Astrocyte (in vitro differentiated cells and primary cell): ENCODE measurements at places on chromosomes 2 and 18. TPM values are rescaled to one million over a fixed set of nuclear protein-coding genes. Genes with fewer than 3 reads are reported as not detected.

Gene CHST10
- total RNA-seq: 11.1 and 12.7 TPM in 2 replicates

DNA sequence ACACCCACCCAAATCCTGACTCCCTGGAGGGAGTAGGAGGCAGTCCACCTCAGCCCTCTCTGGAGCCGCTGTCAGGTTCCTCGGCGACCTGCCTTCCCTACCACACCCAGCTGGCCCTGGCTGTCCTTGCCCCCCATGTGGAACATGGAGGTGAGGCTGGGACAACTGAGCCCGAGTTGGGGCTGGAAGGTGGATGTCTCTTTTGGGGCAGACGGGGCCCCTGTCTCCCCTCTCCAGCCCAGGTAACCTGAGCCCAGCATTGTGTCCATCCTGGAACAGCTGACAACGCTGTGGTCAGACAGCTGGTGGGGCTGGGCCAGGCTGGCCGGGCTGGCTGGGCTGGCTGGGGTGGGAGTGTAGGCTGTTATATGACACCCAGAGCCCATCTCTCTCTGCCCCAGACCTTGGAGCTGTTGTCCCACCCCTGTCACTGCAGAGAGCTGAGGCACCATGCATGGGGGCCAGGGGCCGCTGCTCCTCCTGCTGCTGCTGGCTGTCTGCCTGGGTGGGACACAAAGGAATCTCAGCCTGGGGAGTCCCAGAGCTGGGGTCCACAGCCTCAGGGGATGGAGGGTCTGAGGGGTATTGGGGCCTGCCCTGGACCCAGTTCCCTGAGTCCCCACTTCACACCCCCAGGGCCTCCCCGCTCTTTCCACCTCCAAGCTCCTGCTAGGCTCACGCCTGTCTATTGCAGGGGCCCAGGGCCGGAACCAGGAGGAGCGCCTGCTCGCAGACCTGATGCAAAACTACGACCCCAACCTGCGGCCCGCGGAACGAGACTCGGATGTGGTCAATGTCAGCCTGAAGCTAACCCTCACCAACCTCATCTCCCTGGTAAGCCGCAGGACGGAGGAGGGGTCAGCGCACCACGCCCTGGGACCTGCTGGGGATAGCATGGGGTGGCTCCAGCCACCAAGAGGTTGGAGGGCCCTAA, at the start of gene CHRNG:
Gene CHRNG, plus strand, starts transcription at position 395 of the 934 bp plus-strand sequence. Its CDS starts 56 bp downstream, at position 451.
- no peak for DNase-seq
- H3K27ac ChIP-seq: no peak within 1 kb of the TSS
- H3K4me3 ChIP-seq: no peak within 1 kb of the TSS
- H3K36me3 ChIP-seq: no peaks in the 10 kb centered on the region

DNA sequence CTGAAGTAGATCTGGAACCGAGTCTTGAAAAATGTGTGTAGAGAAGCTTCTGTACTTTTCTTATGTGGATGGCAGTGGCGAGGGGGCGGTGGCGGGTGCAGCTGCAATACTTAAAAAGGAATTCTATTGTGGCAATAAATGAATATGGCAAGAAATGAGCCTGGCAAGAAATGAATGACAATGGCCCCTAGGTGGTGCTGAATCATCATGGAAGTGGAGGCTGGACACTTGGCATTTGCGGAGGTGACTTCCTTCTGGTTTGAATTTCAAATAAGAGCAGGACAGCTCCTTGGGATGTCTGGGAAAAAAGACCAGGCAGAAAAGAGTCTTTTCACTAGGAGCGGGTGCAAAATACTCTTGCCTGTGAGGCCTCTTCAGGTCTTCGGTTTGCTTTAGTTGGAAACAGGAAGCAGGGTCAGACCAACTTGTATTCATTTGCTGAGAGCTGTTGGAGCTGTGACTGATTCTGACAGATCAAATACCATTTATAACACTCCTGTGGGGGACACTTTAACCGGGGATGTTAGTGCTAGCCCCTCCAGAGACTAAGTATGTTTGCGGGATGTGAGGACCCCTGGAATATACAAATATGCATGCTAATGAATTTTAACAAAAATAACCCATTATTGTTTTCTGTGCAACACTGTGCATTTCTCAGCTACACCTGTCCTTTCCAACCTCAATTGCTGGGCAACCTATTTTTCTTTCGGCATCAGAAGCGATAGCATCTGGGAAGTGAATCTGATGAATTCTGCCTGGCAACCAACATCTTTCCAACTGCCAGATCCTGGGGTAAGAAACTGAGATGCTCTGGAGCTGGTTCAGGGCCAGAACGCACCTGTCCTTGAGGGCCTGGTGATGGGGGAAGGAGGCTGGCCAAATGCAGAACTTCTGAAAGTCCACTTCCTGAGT, 35.4 kb downstream of the FASTKD2 start:
- H3K36me3 ChIP-seq: no peaks in the 10 kb centered on the region
- H3K4me3 ChIP-seq: no peak overlapping the region
- peak; percentile 51 for DNase-seq
- no peak overlapping the region for H3K27ac ChIP-seq
- peaks cover 5% of the 10 kb centered on the region for H3K4me1 ChIP-seq
- no peaks in the 10 kb centered on the region for H3K27me3 ChIP-seq

DNA sequence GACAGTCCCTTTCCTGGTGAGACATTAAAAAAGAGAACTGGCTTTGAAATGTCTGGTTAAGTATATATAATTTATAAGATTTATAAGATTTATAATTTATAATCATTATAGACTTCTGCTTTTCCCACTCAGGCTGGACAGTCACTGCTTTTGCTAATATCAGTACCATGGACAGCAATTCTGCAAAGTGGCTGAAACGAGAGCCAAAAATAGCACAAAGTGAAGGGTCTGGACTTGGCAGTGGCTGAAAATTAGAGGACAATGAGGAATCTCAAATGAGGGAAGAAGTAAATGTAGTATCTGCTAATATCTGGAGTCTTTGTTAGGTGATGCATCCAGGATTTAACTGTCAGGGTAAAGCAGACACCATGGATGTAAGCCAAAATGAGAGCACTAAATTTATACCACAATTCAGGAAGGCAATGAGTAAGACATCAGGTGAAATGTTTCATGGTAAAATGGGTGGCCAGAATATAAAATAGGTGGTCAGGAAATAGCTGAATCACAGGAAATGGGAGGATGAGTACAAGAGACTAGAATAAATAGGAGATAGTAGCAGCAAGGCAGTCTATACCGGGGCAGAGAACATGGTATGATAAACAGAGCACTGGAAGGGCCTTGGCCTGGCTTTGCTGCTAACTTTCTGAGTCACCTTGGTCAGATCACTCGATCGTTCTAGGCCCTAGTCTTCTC, 39.6 kb upstream of the BOD1L2 start:
- peak; percentile 18 for DNase-seq
- no peaks in the 10 kb centered on the region for H3K36me3 ChIP-seq
- no peak overlapping the region for H3K27ac ChIP-seq
- no peaks in the 10 kb centered on the region for H3K27me3 ChIP-seq
- no peaks in the 10 kb centered on the region for H3K4me1 ChIP-seq

DNA sequence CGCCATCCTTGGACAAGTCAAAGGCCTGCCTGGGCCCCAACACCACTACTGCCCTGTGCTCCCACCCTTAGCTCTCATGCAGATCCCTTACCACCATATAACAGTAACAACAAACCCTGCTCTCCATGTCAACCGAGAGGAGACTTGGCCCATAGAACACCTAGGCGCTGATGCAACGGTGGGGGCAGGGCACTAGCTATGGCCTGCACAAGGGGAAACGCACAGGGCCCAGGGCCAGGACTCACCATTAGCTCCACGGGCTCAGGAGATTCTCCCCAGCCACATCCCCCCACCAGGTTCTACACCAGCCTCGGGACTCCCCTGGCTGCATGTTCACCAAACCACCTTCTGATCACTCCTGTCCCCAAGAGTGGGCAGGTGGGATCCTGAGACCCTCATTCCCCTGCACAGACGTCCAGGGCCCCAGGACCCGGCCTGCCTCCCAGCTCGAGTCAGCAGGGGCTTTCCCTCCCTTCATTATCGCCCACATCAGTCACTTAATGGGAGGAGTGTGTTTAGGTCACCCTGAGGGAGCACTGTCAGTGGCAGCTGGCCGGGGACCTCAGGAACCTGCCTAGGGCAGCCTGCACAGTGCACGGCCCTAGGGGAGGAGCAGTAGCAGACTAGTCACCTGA, 29.3 kb downstream of the ANKMY1 start:
- H3K4me1 ChIP-seq: no peaks in the 10 kb centered on the region
- no peaks in the 10 kb centered on the region for H3K36me3 ChIP-seq
- DNase-seq: no peak
- H3K27ac ChIP-seq: no peak overlapping the region
- no peak overlapping the region for H3K4me3 ChIP-seq

DNA sequence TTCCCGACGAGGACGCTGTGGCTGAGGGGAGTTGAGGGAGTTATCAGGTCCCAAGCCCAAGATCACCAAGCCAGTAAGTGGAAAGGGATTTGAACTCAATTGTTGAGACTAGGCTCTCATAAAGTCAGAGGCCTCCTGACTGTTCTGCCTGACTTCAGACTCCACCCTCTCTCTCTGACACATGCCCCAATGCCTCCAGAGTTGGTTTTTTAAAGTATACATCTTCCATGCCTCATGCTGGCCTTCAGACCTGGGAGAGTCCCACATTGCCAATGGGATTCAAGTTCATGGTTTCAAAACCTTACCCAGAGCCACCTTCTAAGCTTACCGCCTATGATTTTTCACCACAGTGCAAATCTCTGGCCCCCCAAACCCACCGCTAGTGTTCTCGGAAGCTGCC, 100.8 kb downstream of the RTN4 start:
- no peaks in the 10 kb centered on the region for H3K27me3 ChIP-seq
- H3K4me1 ChIP-seq: peaks cover 4% of the 10 kb centered on the region
- no peak overlapping the region for H3K4me3 ChIP-seq

GRCh38 chr2:163255086-163255485, 416.5 kb upstream of the KCNH7 start:
- peak; percentile 43 for DNase-seq
- H3K36me3 ChIP-seq: no peaks in the 10 kb centered on the region
- no peaks in the 10 kb centered on the region for H3K27me3 ChIP-seq
- no peaks in the 10 kb centered on the region for H3K4me1 ChIP-seq

Gene REEP1
- 0.61 and 1.1 TPM in 2 replicates for total RNA-seq

GRCh38 chr2:122866095-122866494, 1110.6 kb downstream of the TSN start:
- no peak overlapping the region for H3K4me3 ChIP-seq
- H3K4me1 ChIP-seq: no peaks in the 10 kb centered on the region

Gene TUBA3E
- not detected in 2 replicates for total RNA-seq

GRCh38 chr18:50307738-50308470, 20.4 kb upstream of the CXXC1 start:
- peak; percentile 78 for DNase-seq
- peak overlapping the region; percentile 60 for H3K4me3 ChIP-seq
- peaks cover 5% of the 10 kb centered on the region for H3K4me1 ChIP-seq
- no peaks in the 10 kb centered on the region for H3K36me3 ChIP-seq

- DNase-seq: peak; percentile 82
- H3K27ac ChIP-seq: peak overlapping the region; percentile 16
- H3K27me3 ChIP-seq: no peaks in the 10 kb centered on the region
- H3K4me3 ChIP-seq: no peak overlapping the region
These were observed 516.7 kb downstream of the ERBB4 start for GRCh38 chr2:212021947-212022346.

GRCh38 chr2:8593243-8593642, 88.6 kb upstream of the ID2 start:
- H3K4me1 ChIP-seq: no peaks in the 10 kb centered on the region
- no peaks in the 10 kb centered on the region for H3K36me3 ChIP-seq
- no peak overlapping the region for H3K4me3 ChIP-seq

Gene GPR75
- total RNA-seq: 4.0 and 5.0 TPM in 2 replicates

DNA sequence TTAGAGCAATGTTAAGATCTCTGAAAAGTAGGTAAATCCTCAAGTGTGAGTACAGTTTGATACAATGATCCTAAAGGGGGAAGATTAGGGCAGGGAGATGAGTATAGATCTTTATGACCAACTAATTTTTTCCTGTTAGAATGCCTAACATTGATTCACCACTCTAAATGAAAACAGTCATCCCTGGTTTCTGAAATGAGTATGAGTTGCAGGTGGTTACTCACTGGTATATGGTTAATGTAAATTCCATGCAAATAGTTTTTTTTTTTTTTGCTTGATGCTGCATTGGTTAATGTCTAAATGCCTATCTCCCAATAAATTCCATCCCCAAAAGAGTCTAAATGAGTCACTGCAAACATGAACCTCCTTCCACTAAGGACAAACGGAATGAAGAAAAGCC, 55.0 kb upstream of the SERPINB2 start:
- H3K27ac ChIP-seq: peak overlapping the region; percentile 20
- peaks cover 11% of the 10 kb centered on the region for H3K4me1 ChIP-seq
- H3K27me3 ChIP-seq: no peaks in the 10 kb centered on the region
- H3K4me3 ChIP-seq: no peak overlapping the region
- DNase-seq: peak; percentile 78

Gene RAB27B
- 0.91 and 1.1 TPM in 2 replicates for total RNA-seq
